ENCODE measurements at places on chromosomes 13 and 19.

DNA sequence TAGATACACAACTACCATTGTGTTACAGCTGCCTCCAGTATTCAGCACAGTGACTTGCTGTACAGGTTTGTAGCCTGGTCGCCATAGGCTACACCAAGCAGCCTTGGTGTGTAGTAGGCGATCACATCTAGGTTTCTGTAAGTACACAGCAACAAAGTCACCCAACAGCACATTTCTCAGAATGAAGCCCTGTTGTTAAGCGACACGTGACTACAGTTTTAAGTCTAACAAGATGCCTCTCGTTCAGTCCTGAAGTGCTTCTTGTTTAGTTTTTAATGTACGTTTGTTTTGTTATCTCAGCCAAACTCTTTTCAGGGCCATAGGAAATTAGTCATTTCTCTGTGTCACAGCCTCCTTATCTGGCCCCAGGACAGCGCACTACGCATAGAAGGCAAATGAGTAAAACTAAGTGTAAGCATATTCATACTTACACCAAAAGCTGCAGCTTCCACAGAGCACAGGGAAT lies 50.0 kb upstream of the GPR183 start:
- no peak for DNase-seq

GRCh38 chr19:55188625-55189024 lies 8.5 kb upstream of the SYT5 start:
- DNase-seq = no peak

GRCh38 chr19:35340431-35340830 lies 7.3 kb upstream of the FFAR1 start:
- DNase-seq = no peak

DNA sequence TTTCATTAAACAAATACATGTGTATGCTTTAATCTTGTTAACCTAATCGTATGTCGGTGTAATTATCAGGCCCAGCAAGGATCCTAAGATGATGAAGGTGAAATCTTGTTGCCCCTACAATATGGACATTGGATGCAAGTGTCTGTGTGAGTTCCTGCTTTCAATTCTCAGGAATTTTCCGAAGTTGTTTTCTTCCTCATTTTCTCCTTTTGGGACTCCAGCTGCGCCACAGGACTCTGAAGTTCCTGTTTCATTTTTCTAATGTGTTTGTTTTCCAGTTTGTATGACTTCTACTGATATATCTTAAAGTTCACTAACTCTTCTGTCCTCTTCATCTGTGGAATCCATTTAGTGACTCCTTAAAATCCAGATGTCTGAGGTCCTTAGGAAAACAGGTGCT lies 11.9 kb upstream of the OR7D2 start:
- DNase-seq = no peak

- no peak for DNase-seq
These were observed 1813.4 kb downstream of the PCDH9 start for GRCh38 chr13:65416784-65417183.

DNA sequence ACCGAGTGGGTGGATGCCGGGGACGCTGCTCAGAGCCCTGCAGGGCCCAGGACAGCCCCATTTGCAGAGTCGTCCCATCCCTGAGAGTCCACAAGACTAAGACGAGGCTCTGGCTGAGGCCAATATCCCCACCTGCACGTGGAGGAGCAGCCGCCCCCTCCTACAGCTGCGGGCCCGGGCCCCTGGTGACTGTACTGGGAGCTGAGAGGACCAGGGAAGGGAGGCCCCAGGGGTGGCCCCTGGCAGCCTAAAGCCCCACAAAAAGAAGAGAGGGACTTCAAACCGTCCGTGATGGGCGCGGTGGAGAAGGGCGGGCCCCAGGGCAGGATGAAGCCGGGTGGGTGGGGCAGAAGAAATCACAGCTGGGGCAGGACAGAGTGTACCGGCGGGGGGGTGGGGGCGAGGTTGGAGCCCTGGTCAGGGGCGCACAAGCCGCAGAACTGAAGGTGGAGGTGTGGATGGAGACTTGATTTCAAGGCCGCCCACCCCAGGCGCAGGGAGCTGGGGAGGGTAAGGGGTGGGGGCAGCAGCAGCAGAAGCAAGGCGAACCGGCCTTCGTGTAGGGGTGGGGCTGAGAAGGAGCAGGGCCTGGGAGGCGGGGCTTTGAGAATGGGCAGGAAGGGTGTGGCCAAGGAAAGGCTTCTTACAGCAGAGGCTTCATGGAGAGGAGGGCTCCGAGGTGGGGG lies 12.9 kb downstream of the CFD start:
- peak; percentile 95 for DNase-seq

DNA sequence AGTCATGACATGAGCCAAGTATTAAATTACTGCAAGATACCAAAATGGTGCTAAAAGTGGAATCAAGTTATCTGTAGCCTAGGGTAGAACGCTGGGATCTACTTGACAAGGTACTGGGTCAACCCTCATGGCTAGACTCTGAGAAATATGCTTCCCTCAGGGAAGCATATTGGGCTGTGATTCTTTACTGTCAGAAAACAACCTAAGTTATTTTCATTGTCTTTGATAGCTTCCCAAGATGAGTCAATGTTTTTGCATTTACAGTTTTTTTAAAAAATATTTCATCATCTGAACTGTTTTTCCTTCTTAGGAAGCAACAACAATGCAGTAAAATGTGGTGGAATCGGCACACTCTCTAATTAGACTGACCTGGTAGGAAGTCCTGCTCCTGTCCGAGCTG lies 218.0 kb downstream of the RGCC start:
- DNase-seq = no peak

DNA sequence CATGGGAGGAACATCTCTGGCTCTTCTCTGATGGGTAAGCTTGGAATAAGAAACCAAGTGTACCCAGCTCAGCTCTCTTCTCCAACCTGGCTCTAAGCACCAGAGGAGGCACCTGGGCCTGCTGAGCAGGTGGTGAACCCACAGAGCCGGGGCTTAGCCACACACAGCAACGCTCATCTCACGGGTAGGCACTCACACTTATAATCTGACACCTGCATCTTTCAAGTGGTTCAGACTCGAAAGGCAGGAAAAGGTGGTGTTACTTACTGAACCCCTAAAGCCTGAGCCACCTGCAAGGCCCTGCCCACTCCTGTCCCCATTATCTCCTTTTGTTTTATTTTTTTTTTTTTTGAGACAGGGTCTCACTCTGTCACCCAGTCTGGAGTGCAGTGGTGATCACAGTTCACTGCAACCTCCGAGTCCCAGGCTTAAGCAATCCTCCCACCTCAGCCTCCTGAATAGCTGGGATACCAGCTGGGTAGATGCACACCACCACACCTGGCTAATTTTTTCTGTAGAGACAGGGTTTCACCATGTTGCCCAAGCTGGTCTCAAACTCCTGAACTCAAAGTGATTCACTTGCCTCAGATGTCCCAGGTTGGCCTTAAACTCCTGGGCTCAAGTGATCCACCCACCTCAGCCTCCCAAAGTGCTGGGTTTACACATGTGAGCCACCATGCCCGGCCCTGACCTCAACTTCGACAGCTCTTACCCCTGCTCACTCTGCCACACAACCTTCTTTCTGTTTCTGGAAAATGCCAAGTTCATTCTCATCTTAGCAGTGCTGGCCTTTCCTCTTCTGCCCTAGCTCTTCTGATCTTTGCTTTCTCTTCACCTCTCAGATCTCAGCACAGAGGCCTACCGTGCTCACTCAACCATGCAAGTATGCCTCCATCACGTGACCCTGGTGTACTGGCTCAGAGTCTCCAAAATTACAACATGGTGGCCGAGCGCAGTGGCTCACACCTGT lies 9.7 kb downstream of the FBXL12 start:
- peak; percentile 60 for DNase-seq

DNA sequence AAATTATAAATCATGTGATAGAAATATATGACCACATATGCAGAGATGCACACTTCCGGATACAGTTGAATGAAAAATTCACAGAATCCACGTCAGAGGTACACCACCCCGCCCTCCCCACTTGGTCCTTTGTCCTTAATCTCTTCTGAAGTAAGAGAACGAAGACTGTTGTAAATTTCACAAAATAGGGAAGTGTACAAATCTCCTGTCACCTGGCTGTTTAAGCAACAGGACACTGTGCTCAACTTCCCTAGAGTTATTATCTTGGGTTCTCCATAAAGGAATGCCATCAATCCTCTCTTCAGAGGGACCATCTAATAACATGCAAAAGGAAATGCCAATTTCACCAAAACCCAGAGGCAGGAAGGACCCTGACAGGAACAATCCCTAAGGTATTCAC lies 10.5 kb upstream of the CEACAM6 start:
- DNase-seq = no peak

- no peak for DNase-seq
These were observed 3.4 kb upstream of the GRWD1 start for GRCh38 chr19:48442116-48443035.

DNA sequence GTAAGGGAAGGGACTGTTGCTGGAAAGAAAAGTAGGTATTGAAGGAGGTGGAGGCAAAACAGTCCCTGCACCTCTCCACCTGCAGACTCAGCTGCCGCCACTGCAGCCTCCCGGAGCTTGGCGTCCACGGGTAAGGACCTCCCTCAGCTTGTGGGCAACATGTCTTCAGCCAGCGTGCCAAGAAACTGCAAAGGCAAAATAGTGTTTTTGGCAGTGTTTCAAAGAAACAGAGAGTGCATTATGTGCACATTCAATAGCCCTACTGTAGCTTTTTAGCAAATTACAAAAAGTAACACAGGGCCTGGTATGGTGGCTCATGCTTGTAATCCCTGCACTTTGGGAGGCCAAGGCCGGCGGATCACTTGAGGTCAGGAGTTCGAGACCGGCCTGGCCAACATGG lies 57.4 kb downstream of the ATP11A start:
- no peak for DNase-seq

- DNase-seq = no peak
These were observed 435.1 kb downstream of the ZNF536 start for GRCh38 chr19:30807278-30807677.

DNA sequence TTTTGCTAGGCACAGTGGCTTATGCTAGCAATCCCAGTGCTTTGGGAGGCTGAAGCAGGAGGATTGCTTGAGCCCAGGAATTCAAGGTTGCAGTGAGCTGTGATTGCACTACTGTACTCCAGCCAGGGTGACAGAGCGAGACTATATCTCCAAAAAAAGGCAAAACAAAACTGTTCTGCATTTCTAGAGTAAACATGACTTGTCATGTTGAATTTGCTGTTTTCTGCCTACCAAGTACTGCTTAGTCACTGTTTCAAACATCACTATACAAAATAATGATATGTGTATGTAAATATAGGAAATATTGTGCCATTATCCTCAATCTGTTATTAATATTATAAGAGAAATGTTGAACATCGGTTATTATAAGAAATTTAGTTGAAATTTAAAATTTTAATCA lies 9.2 kb downstream of the RFC3 start:
- no peak for DNase-seq

DNA sequence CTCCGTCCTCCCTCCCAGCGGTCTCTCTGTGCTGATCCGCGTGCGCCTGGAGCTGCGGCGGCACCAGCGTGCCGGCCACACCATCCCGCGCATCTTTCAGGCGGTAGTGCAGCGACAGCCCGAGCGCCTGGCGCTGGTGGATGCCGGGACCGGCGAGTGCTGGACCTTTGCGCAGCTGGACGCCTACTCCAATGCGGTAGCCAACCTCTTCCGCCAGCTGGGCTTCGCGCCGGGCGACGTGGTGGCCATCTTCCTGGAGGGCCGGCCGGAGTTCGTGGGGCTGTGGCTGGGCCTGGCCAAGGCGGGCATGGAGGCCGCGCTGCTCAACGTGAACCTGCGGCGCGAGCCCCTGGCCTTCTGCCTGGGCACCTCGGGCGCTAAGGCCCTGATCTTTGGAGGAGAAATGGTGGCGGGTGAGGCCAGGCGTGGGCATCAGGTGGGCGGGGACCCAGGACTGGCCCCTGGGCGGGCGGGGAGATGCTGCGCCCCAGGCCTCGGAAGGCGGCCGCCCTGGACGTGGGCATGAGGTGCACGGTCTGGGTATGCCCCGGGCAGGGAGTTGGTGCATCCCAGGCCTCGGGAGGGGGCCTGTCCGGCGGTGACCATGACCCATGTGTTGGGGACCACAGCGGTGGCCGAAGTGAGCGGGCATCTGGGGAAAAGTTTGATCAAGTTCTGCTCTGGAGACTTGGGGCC lies 16.4 kb downstream of the SLC27A1 start:
- DNase-seq = no peak

- no peak for DNase-seq
These were observed 235.8 kb upstream of the MIR17HG start for GRCh38 chr13:91111476-91112200.

DNA sequence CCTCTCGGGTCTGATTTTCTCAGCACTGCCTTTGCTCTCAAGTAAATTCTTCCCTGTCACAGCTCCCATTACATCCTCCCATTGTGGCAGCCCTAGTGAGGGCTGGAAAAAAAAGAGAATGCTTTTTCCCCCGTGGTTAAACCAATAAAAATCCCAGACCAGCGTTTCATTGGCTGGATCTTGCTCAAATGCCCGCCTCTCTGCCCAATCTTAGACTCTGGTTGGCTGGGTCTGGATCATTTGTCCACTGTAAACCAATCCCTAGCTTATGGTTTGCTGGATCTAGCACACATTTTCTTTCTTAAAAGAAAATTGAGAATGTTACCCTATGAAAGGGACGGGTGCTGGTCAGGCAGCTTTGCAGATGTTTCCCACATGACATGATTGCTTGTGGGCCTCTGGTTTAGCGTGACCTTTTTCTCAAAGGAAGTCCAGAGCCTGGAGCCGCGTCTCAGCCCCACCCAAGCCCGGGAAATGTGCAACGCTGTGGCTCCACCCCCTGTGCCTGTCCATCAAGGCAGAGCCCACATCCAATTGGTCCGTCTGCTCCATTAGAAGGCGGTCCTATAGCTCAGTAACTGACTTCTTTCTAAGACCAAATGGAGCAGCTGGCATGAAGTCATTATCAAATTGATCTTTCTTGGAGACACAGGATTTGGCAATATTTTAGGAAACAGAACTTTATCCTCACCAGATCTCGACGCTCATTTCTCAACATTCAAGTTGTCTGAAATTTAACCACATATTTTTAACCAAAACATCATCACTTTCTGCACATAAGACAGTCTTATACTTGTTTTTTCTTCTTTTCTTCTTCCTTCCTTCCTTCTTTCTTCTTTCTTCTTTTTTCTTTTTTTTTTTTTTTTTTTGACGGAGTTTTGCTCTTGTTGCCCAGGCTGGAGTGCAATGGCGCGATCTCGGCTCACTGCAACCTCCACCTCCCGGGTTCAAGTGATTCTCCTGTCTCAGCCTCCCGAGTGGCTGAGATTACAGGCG lies 2.6 kb upstream of the MCEMP1 start:
- DNase-seq = peak; percentile 49
